ENCODE measurements at places on chromosomes 7 and 10.

DNA sequence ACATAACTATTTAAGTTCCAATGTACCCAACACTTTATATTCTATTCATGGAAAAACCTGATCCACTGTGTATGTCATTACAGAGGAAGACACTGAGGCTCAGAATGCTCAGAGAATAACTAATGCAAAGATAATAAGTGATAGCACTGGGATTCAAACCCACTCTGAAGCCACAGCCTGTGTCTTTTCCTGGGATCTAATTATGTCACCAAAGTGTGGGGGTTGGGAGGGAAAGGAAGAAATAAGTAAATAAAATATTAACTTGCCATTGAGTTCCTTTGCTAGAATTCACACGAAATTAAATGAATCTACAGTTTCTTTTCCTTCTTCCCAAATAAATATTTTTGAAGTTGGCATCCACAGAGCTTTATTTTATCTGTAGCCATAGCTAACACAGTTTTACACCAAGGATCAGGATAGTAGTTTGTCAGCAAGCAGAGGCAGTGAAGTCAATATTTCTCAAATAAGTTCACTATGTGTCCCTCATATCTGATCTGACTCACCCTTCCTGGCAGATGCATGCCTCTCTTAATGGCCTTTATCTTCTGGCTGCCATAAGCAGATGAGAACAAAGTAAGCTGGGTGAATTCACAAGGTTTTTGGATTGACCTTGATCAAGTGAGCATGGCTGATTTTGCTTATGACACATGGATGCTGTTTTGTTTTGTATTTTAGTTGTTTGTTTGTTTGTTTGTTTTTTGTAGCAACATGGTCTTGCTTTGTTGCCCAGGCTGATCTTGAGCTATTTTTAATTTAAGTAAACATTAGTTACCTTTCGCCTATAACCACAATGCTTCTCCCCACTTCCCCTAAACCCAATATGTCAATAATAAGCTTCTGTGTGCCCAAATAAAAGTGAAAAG, 6.3 kb downstream of the RAPGEF5 start:
- DNase-seq, result peak; percentile 95

DNA sequence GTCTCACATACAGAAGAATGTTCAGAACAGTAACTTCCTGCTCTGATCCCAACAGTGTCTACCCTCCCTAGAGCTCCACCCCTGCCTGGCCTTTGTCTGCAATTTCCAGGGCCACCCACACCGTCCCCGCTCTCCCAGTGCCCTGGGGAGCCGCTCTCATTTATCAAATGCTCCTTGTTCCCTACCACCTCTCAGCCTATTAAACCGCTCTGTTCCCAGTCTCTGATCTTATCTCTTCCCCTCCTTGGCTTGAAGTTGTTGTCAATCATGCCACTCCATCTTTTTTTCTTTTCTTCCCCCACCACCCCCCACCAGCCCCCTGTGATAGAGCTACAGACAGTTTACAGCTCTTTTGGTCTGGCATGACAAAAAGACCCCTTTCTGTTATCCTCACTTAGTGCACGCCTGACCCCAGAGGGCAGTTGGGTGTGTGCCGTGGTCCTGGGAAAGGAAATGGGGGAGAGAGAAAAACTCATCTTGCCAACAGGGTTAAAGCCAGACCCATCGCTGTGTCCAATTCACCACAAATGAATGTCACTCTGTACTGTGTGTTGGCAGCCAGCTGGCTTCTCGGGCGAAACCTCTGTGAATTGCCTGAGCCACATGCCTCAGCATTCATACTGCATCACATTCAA, 28.8 kb upstream of the HECTD2 start:
- DNase-seq, result no peak

GRCh38 chr10:73788864-73789658, 3.7 kb downstream of the ZSWIM8 start:
- no peak for DNase-seq

GRCh38 chr10:95788830-95789229, 32.9 kb downstream of the ENTPD1 start:
- no peak for DNase-seq

- DNase-seq, result no peak
Measured at GRCh38 chr10:128025437-128025836, 100.8 kb downstream of the MKI67 start.

DNA sequence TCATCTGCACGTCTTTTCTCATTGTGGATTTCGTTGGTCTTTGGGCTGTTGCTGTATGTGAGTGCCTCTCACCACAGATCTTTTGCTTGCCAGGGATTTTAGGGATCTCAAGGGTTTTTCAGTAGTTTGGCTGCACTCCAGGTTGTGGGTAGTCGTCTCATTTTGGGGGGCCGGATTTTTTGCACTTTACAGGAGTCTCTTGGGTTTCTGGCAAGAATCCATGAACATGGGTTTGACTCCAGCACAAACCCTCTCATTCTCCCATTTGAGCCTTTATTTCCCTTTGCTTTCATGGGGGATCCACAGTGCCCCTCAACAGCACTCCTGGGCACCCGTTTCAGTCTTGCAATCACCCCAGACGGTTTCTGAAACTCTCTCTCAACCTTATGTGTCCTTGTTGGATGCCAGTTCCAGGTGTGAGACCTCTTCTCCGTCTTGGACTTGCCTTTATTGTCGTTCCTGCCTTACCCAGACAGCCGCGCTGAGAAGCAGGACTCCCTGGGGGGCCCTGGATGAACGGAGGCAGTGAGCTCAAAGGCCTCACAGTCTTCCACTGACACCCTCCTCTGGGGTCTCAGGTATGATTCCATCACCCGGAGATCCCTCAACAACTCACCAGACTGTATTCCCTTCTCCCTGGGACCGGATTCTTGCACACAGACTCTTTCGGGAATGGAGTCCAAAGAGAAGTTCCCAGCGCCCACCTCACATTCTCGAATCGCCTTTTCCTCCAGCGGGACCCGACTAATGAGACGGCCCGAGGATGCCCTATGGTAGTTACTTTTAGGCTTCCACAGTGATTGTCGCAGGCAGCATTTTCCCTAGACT, 18.8 kb upstream of the ZNF273 start:
- no peak for DNase-seq

DNA sequence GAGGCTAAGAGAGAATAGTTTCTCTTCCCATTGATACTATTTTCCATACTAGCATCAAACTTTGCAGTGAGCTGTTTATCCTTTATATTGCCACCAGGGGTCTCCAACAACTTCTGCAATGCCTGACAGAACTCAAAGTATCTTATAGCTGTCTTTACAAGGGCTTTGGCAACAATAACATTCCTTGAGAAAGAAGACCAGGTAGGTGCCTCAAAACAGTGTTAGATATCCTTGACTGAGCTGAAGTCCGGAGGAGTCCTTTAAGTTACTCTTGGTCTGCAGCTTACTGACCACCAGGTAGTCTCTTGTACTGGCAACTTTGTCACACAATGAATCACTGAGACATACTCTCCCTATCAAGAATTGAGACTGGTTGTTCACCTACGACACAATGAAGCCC, 30.0 kb upstream of the TES start:
- peak; percentile 36 for DNase-seq

GRCh38 chr10:124802313-124802675, 675 bp downstream of the ABRAXAS2 start:
- DNase-seq, result no peak

DNA sequence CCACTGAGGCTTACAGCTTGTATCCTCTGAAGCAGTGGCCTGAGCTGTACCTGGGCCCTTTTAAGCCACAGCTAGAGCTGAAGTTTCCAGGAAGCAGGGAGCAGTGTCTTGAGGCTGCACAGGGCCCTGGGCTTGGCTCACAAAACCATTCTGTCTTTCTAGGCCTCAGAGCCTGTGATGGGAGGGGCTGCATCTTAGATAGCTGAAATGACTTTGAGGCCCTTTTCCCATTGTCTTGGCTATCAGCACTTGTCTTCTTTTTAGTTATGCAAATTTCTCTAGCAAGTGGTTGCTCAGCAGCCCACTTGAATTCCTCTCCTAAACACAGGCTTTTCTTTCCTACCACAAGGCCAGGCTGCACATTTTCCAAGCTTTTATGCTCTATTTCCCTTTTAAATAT, 864.2 kb downstream of the REEP3 start:
- DNase-seq, result no peak

GRCh38 chr7:44847509-44847919, 373 bp downstream of the H2AZ2 start:
- peak; percentile 28 for DNase-seq

- no peak for DNase-seq
Measured at GRCh38 chr7:76392531-76393115, 16.9 kb downstream of the SSC4D start.

GRCh38 chr10:114902151-114902550, 35.8 kb upstream of the TRUB1 start:
- no peak for DNase-seq

DNA sequence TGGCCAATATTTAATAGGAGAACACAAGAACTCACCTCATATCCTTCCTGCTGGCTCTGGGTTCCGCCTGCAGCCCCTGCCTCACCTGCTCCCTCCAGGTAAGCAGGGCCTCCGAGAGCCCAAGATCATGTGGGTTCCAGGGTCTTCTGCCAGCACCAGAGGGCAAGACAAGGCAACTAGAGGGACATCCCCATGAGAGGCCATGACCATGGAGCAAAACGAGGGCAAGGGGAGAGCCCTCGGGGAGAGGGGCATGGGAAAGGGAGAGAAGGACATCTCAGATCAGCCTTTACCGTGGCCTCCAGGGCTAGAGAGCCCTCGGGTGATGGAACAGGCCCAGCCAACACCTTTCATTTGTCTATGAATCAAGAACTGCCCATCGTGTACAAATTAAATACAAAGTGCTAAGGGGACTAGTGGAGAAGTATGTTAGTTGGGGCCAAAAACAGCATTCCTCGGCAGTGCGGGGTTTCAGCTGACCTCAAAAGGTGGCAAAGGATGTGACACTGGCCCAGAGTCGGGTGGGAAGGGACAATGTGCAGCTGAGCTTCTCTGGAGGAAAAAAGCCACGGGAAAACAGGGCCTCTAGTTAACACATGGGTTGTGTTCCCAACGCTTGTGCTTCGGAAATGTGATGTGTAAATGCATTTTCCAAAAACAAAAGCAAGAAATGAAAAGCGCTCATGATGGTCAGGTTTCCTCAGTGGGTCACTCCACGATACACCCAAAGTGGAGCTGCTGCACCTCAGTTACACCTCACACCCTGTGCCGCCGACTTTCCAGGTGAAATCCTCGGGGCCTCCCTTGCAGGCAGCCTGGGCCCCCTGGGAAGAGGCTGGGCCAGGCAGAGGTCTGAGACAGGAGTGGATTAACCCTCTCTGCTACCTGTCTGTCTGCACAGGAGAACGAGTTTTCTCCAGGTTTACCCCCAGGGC, 2.0 kb downstream of the AOC1 start:
- DNase-seq, result no peak

DNA sequence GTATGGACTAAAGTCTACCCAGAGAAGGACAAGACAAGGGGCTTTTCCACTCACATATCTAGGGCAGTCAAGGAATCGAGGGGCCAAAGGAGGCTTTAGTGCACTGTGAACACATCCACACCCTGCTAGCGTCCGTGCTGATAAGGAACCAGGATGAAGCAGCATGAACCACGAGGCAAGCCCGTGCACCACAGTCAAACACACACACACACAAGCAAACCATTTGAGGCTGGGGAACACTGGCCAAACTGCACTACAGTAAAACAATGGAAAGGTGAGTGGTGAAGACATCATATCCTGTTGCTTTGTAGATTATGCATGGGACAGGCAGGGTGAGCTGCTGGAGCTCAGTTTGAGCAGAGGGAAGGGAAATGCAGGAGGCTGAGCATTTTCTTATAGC, 177.4 kb upstream of the CDCA7L start:
- no peak for DNase-seq

DNA sequence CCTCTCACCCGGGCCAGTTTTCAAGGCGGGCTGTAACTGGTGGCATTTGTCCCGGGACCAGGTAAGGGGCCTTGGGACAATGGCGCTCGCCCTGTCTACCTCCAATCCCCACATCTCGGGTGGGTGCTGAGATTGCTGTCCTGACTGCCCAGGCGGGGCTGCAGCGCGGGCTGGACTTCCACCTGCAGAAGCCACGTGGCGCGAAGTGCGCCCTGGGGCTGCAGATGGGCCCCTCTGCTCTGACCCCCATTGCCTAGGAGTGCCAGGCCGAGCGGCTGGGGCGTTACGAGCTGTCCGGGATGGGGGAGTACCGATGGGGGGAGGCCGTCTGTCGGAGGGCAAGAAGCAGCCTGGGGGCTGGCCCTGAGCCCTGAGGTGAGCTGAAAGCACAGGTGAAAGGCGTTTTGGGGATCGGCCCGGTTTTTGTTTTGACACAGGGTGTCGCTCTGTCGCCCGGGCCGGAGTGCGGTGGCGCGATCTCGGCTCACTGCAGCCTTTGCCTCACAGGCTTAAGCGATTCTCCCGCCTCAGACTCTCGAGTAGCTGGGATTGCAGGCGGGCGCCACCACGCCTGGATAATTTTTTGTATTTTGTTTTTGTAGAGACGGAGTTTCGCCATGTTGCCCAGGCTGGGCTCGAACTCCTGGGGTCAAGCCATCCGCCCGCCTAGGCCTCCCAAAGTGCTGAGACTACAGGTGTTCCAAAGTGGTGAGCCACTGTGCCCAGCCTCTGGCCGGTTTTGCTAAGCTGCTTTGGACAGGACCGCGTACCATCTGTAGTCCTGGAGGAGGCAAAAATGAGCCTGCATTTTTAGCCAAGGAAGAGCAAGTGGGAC, at the start of gene SFXN2:
TSS of gene SFXN2 (plus strand) at position 16 of the 835 bp plus-strand sequence. CDS start 12,001 bp downstream, outside the sequence.
- DNase-seq, result no peak

DNA sequence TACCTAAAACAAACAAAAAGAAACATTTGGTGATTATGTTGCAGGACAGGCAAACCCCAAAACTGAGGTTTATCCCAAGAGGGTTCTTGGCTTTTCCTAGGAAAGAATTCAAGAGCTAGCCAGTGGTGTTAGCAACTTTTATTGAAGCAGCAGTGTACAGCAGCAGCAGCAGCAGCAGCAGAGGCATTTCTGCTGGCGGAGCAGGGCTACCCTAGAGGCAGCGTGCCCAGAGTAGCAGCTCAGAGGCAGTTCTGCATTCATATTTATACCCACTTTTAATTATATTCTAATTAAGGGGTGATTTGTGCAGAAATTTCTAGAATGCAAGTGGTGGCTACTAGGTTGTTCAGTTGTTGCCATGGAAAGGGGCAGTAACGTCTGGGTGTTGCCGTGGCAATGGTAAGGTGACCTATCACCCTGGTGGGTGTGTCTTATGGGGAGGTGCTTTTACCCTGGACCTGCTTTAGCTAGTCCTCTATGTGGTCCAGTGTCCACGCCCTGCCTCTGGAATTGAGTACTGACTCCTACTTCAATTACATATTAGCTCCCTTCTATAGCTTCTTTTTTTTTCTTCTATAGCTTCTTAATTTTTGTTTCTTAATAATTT, 53.9 kb downstream of the VCL start:
- no peak for DNase-seq

GRCh38 chr10:128125416-128125943, 743 bp downstream of the MKI67 start:
- DNase-seq, result no peak

GRCh38 chr10:132363376-132363775, 31.4 kb downstream of the LRRC27 start:
- no peak for DNase-seq

- no peak for DNase-seq
Measured at GRCh38 chr7:127390817-127391590, 1.5 kb downstream of the ZNF800 start.

Data from LNCaP clone FGC (cell line).